ENCODE measurements at places on chromosomes 6 and 20.
A peak's percentile ranks its signal among the peaks of the same experiment; 100 is the strongest.

- peaks cover 16% of the 10 kb centered on the region for H3K27me3 ChIP-seq
- H3K36me3 ChIP-seq: no peaks in the 10 kb centered on the region
- no peaks in the 10 kb centered on the region for H3K4me1 ChIP-seq
- H3K4me3 ChIP-seq: no peak overlapping the region
- DNase-seq: peak; percentile 43
Observed at GRCh38 chr20:36399147-36399968, 93.2 kb downstream of the DLGAP4 start.

DNA sequence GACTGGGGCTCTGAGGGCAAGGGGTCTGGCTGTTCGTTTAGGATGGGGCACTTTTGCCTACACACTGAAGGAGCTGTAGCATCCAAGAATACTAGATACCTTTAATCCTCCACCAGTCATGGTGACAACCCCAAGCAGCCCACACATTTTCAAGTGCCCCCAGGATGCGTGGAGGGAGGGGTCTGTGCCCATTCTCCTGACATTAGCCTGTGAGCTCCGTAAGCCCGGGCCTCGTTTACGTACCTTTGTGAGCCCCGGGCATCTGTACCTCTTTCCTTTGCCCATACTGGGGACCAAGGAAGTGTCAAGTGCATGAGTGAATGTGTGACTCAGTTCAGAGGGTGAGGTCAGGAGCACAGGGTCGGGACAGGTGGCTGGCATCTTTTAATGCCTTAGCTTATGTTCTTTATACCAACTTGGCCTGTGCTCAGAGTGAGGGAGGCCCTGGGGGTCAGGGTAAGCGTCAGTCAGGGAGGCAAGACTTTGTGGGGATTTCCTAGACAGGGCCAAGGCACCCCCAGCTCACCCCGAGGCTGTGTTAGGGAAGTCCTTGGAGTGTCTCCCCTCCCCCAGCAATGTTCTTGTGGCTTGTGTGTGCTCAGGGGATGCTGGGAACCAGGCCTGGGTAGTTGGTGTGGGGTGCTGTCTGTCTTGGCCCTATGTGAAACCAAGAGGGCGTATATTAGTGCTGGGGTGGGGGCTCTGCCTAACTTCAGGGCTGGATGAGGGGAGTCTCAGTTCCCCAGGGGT, 12.9 kb downstream of the VEGFA start:
- no peaks in the 10 kb centered on the region for H3K4me1 ChIP-seq
- H3K4me3 ChIP-seq: no peak overlapping the region
- peak overlapping the region; percentile 13 for H3K27ac ChIP-seq
- peaks cover 14% of the 10 kb centered on the region for H3K36me3 ChIP-seq
- H3K27me3 ChIP-seq: no peaks in the 10 kb centered on the region
- no peak for DNase-seq

DNA sequence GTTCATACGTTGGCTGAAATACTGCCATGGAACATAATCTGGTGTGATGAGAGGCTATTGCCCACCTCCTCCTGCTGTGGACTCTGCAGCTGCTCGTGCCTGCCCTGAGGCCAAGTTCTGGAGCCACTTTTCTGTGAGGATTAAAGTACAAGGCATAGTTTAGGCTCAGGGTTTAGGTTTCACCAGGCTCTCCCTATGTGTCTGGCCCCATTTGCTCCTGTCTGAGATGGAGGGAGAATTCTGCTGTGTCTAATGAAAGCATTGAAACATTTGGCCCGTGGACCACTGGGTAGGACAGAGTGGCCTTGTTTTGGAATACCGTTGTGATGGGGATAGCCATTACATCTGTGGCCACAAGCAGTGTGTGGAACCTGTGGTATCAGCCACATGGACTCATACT, 5.9 kb downstream of the WRNIP1 start:
- H3K4me3 ChIP-seq: no peak overlapping the region
- H3K27ac ChIP-seq: no peak overlapping the region
- peaks cover 57% of the 10 kb centered on the region for H3K36me3 ChIP-seq
- H3K27me3 ChIP-seq: no peaks in the 10 kb centered on the region
- DNase-seq: no peak

DNA sequence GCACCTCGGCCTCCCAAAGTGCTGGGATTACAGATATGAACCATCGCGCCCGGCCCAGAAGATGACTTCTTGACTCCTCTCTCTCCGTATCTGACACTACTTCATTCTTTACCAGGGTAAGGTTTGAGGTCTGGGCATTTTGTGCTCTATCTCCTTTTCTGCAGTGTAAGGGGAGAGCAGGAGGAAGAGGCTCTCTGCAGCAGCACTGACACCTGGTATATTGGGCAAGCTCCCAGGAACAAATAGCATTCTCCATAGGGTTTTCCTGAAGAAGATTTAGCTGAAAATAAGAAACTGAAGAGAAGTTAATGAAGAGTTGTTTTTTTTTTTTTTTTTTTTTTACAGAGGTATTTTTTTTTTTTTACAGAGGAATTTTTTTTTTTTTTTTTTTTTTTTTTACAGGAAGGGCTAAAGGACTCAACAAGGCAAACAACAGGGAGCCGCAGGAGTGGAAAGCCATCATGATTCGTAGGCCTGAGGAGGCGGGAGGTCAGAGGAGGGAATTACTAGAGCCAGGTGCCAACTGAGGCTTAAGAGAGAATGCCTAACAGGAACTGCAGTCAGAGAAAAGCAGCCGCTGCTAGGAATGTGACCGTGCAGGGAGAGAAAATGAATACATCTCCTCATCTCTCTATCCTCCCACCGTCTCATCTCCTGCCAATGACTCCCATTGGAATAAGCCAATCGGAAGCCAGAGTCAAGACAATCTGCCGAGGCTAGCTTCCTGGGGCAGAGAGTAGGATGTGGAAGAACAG, 34.7 kb upstream of the ADGRF4 start:
- no peak for DNase-seq
- H3K27ac ChIP-seq: no peak overlapping the region
- H3K4me3 ChIP-seq: no peak overlapping the region
